ENCODE measurements at places on chromosomes 1 and 21.

- DNase-seq = peak; percentile 92
Observed at GRCh38 chr1:43786960-43787359, 79.6 kb downstream of the ST3GAL3 start.

GRCh38 chr1:16152481-16153087, 3.3 kb downstream of the EPHA2 start:
- DNase-seq = peak; percentile 62

DNA sequence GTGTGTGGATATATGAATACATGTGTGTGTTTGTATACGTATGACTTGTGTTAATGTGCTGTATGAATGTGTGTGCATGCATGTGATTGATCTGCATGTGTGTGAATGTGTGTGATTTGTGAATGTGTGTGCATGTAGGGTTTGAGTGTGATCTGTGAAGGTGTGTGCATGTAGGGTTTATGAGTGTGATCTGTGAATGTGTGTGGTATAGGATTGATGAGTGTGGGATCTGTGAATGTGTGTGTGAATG, 88.2 kb downstream of the STUM start:
- DNase-seq = no peak

DNA sequence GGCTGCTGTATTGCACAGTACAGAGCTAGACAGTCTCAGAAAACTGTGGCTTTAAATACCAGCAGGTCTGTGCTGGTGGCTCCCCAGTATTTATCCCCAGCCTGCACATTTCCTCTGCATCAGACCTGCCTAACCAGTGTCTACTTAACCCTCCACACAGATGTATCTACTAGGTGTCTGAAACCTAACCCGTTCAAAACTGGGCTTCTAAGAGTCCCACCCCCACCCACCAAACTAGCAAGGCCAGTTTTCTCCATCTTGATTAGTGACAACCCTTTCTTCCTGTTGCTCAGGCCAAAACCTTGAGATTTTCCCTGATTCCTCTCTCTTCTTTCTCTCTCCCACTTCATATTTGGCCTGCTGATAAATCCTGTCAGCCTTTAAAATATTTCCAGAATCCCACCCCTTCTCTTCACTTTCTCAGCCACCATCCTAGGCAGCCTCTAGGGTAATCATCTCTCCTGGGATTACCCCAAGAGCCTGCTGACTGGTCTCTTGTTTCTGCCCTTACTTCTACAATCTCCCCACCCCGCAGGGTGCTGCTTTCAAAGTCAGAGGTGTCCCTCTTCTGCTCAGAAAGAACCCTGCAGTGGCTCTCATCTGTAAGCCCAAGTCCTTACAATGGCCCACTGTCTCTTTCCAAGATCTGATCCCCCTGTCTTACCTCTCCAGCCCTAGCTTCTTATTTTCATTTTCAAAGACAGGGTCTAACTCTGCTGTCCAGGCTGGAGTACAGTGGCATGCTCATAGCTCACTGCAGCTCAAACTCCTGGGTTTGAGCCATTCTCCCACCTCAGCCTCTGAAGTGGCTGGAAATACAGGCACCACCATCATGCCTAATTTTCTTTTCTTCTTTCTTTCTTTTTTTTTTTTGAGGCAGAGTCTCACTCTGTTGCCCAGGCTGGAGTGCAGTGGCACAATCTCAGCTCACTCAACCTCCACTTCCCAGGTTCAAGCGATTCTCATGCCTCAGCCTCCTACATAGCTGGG, 45.2 kb downstream of the H3-3A start:
- no peak for DNase-seq

DNA sequence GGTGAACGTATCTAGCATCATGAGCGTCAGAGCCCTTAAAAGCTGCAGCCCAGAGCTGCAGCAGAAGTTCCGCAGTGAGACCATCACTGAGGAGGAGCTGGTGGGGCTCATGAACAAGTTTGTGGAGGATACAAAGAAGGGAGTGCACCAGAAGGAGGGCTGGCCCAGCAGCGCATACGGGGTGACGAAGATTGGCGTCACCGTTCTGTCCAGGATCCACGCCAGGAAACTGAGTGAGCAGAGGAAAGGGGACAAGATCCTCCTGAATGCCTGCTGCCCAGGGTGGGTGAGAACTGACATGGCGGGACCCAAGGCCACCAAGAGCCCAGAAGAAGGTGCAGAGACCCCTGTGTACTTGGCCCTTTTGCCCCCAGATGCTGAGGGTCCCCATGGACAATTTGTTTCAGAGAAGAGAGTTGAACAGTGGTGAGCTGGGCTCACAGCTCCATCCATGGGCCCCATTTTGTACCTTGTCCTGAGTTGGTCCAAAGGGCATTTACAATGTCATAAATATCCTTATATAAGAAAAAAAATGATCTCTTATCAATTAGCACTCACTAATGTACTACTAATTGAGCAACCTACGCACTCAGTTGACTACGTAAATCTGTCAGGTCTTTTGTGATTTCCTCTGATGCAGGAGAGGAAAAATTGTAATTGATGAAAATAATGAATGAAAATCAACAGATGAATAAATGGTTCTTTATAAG, 2.8 kb downstream of the CBR1 start:
- DNase-seq = no peak

- peak; percentile 24 for DNase-seq
Observed at GRCh38 chr21:45385549-45386050, 19.4 kb upstream of the COL18A1 start.

- no peak for DNase-seq
Observed at GRCh38 chr1:154695985-154696384, 88.0 kb upstream of the ADAR start.

- no peak for DNase-seq
Observed at GRCh38 chr1:30840904-30841598, 67.5 kb downstream of the SDC3 start.

GRCh38 chr1:23184212-23184934, 15.7 kb upstream of the LUZP1 start:
- no peak for DNase-seq

DNA sequence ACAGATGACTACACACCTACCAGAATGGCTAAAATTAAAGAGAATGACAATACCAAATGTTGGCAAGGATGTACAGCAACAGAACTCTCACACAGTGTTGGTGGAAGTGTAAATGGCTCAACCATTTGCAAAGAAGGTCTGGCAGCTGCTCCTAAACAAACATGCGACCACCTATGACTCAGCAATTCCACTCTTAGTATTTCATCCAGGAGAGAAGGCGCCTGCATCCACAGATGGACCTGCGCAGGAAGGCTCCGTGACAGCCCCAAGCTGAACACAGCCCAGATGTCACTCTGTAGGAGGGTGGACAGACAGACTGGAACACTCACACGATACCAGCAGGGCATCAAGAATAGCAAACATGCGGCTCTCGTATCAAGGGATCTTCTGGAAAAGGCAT, 6.7 kb downstream of the PTTG1IP start:
- no peak for DNase-seq

DNA sequence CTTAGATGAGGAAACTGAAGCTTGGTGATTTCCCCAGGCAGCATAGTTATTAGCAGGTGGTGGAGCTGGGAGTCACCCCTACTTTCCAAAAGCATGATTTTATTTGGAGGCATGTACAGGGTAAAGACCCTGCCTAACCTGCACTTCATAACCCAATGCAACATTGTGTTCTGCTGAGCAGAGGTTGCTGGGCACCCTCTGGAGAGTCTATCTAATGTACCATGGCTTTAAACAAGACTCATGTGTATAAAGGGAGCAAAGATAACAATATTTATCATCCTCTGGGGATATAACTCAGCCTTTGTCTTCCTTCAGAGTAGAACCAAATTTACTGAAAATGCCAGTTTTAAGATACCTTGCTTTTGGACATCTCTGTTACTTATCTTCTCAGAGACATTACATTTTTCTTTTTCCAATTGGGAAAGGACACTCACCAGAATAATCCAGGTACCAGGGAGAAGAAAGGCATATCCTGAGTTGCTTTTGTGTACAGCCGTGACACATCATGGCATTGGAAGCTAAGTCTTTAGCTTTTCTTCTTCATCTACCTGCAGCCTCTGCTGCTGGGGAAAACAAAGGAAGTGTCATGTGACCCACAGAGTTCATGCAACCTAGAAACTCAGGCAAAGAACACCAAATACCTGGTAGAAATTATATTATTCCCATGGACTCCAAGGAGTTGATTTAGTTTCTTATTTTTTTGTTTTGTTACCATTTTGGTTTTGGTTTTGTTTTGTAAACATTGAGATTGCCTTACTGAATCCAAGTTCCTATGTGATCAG, 39.6 kb downstream of the ELAVL4 start:
- no peak for DNase-seq

Data from AG10803 (cell line).